Stimulated activated CD4-positive, alpha-beta T cell treated with anti-CD3 and anti-CD28 coated beads, Interleukin-1b, Interleukin-23, amount 100 ng/mL, for 1 hour (primary cell): ENCODE measurements at places on chromosomes 2 and 18.

DNA sequence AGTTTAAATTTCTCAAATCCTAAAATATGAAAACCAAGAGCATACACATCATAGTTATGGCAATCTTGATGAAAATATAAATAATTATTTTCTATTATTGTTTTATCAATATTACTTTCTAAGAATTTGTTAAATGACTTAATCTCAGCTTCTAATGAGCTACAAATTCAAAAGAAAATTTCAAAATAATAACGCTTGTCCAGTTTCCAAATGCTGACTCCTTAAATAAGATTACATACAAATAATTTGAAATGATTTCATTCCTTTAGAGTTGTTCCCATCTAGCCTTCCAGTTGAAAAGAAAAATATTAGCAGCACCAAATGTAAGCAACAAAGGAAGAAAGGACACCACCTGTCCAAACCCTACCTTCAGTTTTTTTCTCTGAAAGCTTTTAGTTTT is 82.4 kb upstream of the COL5A2 start:
- DNase-seq = no peak

- DNase-seq = no peak
Measured at GRCh38 chr18:3679241-3679640, 229.3 kb downstream of the TGIF1 start.

DNA sequence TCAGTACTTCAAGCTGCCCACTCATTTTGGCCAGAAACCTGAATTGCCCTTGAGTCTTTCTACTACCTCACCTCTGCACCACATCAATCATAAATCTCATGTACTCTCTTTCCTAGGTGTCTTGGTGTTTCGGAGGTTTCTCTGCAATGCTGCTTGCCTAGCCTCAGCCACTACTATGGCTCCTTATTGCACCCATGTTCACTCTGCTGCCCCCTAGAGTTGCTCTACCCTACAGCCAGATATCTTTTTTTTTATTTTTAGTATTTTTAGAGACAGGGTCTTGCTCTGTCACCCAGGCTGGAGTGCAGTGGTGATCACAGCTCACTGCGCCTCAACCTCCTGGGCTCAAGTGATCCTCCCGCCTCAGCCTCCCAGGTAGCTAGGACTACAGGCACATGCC is 413.0 kb downstream of the PTPRM start:
- no peak for DNase-seq

DNA sequence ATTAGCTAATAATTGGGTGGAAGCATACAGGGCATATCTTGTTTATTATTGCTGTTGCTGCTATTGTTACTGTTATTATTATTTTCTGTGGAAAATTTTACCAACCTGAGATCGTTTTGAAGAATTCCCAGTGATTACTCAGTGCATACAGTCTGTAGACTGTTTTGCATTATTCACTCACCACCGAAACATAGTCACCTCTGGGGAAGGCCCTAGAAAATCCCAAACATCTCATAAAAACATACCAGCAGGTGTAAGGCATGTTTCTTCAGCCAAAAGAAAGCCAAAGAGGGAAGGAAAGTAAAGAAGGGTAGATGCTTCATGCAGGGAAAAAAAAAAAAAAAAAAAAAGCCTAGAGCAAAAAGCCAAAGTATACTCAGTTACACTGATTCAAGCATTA is 647.7 kb downstream of the BCL11A start:
- no peak for DNase-seq

- no peak for DNase-seq
Measured at GRCh38 chr2:173831312-173832229, 133.6 kb downstream of the SP3 start.

- DNase-seq = no peak
Measured at GRCh38 chr2:212177724-212178123, 360.9 kb downstream of the ERBB4 start.

DNA sequence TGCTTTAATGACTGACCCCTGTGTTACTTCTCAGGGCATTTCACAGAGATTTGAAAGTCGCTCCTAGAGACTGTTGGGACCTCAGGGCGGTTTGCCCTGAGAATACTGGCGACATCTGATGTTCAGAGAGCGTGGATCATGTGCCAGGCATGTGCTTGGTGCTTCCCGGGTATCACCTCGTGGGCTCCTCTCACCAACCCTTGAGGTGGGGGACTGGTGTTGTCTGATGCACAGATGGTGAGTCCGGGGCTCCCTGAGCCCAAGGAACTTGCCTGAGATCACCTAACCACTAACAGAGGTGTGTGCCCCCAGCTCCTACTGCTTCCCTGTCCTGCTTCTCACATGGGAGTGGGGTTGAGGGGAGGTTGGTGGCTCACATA is 16.2 kb downstream of the ATOH8 start:
- DNase-seq = no peak

DNA sequence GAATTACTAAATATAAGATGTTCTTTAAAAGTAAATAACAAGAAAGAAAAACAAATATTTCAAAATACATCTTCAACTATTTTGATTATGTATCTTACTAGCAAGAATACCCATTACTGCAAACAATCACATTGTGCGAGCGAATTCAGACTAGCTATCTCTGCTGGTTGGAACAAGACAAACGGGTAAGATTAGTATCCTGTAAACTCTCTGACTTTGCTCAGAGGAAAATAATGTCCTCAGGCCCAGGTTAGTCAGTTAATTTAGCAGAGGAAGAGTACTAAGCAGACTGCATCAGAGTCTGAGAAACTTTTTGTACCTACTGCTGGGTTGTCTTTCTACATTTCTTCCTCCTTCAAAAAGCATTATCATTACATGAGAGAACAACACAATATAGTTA is 50.4 kb upstream of the MCM6 start:
- DNase-seq = no peak

- no peak for DNase-seq
Measured at GRCh38 chr2:233849607-233850271, 4.6 kb downstream of the HJURP start.

DNA sequence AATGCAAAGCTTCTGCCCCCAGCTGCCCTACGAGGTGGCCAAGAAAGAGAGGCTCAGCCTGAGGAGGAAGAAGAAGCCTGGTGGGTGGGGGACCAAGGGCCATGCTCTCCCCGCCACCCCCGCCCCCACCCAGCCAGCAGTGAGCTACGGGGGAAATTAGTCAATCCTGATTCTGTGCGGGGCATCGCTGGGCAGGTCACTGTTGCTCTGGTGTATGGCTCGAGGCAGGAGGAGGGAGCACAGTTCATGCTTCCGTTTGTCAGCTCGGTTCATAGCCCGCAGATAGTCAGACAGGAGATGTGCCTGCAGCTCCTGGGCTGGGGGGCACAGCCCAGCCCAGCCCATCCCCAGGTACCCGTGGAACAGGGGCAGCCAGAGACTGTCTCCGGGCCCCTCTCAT is 17.1 kb downstream of the RAMP1 start:
- DNase-seq = no peak

DNA sequence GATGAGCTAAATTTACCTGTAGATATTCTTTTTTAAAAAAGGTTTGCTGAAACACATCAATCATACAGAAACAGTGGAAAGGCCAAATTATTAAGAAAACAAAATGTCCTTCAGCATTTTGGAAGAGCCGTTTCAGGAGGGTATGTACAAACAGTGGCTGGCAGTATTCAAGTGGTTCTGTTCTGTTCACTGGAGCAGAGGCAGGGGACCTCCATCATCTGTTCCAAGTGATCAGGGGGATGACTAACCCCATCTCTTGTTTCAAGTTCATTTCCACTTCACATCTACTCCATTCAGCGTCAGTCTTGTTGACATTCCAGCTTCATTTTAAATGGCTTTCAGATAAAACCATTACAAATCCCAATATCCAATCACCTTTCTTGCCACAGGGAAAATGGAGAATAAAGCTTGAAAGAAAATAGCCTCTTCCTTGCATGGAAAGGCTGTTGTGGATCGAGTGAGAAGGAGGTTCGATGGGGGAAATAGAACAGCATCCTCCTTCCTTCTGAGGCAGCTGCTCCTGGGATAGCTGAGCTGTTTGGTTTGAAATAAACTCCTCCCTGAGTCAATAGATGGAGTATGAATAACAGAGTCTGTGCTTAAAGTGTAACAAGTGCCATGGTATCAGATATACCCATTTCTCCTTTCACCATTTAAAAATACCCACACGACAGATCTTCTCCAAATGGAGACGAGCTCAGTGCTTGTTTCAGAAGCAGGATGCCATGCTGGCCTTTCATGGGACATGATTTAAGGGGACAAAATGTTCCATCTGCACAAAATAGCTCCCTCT is 63.7 kb upstream of the OTOF start:
- DNase-seq = no peak

- no peak for DNase-seq
Measured at GRCh38 chr2:3129867-3130266, 247.8 kb downstream of the EIPR1 start.

DNA sequence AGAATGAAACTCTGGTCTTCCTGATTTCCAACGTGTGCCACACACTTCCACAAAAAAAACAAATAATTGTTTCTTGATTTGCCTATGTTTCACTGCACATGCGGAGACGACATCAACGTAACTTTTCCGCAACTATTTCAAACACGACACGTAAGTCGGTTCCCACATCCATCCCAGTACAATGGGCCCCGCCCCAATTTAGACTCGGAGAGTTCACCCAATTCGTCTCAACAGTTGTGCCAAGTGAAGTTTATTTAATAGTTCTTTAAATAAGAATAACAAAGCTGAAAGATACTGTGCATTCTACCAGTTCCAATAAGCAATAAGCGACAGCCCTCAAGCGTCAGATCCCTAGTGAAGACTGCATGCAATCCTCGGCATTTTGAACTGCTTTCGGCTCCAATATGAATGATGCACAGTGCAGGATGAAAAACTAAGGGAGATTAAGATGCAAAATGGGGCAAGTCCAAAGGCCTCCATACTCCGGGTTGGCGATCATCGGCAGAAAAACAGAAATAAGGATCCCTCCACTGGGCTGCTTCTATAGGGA is 664 bp downstream of the CCT4 start:
- no peak for DNase-seq

DNA sequence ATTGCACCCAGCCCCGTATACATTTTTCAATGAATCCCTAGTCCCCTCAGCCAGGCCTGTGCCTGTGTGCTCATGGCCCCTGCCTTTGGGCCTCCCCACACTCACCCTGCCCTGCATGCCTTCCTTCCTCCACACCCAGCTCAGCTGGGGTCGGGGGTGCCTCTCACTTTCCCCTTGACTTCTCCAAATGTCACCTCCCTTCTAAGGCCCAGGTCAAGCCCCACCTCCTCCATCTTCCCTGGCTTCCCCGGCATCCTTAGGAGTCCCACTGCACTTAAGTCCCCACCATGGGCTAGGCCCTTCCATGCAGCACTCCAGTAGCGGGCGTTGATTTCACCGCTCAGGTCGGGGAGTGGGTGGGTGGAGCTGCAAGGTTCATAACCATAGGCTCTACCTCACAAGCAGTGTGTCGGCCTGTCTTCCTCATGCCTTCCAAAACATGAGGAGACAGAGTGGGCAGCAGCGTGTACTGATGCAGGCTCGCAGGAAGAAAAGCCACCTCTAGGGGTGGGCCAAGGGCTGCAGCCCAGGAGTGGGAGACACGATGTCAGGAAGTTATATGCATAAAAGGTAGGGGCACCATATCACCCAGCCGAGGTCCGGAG is 47.7 kb downstream of the DNMT3A start:
- no peak for DNase-seq

- no peak for DNase-seq
Measured at GRCh38 chr2:42924418-42924886, 132.1 kb upstream of the HAAO start.

DNA sequence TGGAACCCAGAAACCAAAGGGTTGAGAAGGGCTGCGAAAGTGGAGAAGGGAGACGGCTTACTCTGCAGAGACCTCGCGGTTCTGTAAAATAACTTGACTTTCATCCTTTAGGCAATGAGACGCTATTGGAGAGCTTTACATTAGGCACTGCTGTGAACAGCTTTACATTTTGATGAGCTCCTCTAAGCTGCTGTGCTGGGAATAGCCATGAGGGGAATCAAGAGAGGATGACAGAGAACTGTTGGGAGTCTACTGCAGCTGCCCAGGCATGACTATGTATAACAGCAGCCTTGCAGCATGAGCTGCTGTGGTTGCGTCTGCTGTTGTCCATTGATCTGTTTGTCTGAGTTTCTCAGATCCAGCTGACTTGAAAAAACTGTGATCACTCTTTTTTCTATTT is 310.8 kb upstream of the MAP2 start:
- no peak for DNase-seq

DNA sequence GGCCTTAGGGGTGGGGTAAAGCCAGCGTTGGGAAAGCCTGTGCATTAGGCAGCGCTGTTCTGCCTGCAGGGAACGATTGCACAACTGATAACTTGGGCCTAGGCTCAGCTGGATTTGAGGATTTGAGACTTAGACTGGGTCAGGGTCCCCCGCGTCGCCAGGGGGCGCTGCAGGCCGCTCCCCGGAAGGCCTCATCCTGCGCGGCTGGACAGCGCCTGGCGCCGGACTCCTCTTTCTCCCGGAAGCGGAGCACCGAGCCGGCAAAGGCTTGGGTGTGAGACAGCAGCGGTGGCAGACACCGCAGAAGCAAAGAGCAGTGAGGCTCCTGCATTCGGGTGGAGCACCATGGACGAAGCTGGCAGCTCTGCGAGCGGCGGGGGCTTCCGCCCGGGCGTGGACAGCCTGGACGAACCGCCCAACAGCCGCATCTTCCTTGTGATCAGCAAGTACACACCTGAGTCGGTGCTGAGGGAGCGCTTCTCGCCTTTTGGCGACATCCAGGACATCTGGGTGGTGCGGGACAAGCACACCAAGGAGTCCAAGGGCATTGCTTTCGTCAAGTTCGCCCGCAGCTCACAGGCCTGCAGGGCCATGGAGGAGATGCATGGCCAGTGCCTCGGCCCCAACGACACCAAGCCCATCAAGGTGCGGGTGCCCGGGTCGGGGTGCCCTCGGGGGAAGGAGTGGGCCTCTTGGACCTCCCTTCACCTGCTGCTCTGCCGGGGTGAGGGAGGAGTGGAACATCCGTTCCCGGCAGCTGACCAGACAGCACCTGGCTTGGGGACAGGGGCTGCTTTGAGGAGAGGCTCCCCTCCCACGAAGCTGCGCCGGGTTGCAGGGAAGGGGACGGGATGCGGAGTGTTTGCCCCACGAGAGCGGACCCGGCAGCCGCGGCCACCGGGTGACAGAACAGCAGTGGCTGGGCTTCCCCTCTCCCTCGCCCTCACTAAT is at the start of gene RBM45:
Gene RBM45 (plus strand): TSS at position 236 of the 951 bp plus-strand sequence. CDS start 110 bp downstream, at position 346.
- peak; percentile 81 for DNase-seq

DNA sequence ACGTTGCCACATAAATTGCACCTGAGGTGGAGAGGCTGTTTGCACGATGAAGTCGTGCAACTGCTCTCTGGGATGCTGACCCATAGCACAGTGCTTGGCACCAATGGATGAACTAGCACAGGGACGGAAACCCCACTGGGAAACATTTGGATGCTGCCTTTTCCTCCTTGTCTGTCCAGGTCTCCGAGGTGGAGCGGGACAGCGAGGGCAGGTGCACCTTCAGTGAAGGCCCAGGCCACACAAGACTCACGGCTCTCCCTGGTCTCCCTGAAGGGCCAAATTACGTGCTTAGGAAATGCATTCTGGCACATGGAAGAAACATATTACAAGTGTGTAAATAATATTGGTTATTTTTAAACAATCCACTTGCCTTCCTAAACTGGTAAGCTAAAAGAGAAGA is 70.3 kb downstream of the TPO start:
- DNase-seq = no peak

- DNase-seq = no peak
Measured at GRCh38 chr2:152542995-152543481, 174.2 kb downstream of the PRPF40A start.
